A549 treated with ZK216348 at 1 μM for 4 hours (cell line): ENCODE measurements at places on chromosomes 5 and 9. TPM values are rescaled to one million over a fixed set of nuclear protein-coding genes. Genes with fewer than 3 reads are reported as not detected.

CCIN gene
- not detected in 5 replicates for total RNA-seq

MOB3B gene
- 6.9 to 11.2 TPM (median 9.3 TPM) in 5 replicates for total RNA-seq

CDKN2B-AS1 gene
- not detected in 5 replicates for total RNA-seq

SIL1 gene
- 24.8 to 27.3 TPM (median 26.7 TPM) in 5 replicates for total RNA-seq

IL3 gene
- not detected in 5 replicates for total RNA-seq

PCDHGA12 gene
- not detected in 5 replicates for total RNA-seq

DRD1 gene
- 0.09 to 0.59 TPM (median 0.24 TPM) in 5 replicates for total RNA-seq

NKD2 gene
- 12.5 to 20.1 TPM (median 19.8 TPM) in 5 replicates for total RNA-seq

SLC2A6 gene
- 10.1 to 24.1 TPM (median 22.3 TPM) in 5 replicates for total RNA-seq

OR1Q1 gene
- 0.15 TPM in 1 of 5 replicates, not detected in the others for total RNA-seq

HINT2 gene
- total RNA-seq: 58.4 to 99.6 TPM (median 93.8 TPM) in 5 replicates

CCL27 gene
- 0.25 to 0.94 TPM (median 0.34 TPM) in 3 of 5 replicates, not detected in the others for total RNA-seq

ABCA1 gene
- total RNA-seq: 3.3 to 5.2 TPM (median 4.7 TPM) in 5 replicates
